Left renal cortex interstitium (tissue), 4 donors: ENCODE measurements at places on chromosomes 3 and 15.

DNA sequence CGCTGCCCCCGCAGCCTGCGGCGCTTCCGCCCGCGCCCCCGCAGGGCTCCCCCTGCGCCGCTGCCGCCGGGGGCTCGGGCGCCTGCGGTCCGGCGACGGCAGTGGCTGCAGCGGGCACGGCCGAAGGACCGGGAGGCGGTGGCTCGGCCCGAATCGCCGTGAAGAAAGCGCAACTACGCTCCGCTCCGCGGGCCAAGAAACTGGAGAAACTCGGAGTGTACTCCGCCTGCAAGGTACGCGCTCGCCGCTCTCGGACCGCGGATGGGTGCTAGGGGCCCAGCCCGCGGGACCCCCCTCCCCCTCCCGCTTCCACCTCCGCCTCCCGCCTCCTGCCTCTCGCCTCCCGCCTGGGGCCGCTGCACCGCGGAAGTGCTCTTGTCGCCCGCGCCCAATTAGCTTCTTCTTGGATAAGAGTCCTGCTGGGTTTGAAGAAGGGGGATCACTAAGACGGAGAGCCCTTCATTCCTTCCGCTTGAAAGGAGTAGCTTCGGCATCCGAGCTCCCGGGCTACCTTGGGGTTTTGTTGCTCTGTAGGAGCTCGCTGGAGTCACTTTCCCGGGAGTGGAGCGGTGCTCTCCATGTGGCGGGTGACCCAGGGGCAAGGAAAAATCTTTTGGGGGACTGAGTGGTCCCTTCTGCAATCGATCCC lies 426 bp downstream of the KAT2B start:
- no peak for DNase-seq

DNA sequence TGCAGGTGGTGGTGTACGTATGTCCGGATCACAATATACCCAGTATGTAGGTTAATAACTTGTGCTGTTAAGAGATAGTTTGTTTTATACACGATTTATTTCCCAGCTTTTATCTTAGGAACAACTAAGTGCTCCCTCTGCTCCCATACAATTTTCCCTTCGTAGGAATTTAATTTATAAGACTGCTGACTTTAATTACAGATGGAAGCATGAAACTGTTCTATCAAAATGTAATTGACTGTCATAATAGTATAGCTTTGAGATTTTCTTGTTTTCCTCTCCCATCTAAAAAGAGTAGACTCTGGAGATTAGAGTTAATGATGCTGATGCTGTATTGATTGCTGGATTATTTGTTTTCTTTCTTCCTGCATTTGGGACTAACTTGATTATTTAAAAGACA lies 370.7 kb upstream of the SGO1 start:
- DNase-seq, result no peak

- no peak for DNase-seq
Measured at GRCh38 chr3:187799942-187800641, 54.8 kb upstream of the BCL6 start.

GRCh38 chr3:99972380-99973104 lies 141.8 kb downstream of the FILIP1L start:
- DNase-seq, result no peak

DNA sequence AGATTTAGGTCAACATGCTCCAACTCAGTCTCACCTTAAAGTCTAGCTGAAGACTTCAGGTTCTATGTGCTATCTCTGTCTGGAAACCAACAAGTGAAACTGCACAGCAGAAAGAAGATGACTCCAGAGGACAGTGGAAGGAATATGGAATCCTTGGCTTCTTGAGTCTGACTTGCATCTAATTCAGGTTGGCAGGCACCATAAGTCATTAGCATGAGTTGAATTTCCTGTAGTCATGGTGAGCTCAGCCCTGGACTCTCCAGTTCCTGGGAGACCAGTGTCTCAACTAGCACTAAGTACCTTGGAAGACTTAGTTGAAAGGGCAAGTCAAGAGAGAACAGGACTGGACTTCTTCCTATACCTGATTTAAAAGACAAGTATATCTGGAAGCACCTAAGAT lies 129.7 kb downstream of the DTWD1 start:
- no peak for DNase-seq
